Activated CD4-positive, alpha-beta T cell treated with anti-CD3 and anti-CD28 coated beads, Interleukin-2, amount 10 ng/mL, durations not matched to agents 24 days and 14 days (primary cell): ENCODE measurements at places on chromosomes 7 and 10.

GRCh38 chr10:2081501-2081900 is 344.2 kb upstream of the ADARB2 start:
- no peak for DNase-seq

GRCh38 chr10:126597211-126597610 is 73.3 kb downstream of the C10orf90 start:
- no peak for DNase-seq

DNA sequence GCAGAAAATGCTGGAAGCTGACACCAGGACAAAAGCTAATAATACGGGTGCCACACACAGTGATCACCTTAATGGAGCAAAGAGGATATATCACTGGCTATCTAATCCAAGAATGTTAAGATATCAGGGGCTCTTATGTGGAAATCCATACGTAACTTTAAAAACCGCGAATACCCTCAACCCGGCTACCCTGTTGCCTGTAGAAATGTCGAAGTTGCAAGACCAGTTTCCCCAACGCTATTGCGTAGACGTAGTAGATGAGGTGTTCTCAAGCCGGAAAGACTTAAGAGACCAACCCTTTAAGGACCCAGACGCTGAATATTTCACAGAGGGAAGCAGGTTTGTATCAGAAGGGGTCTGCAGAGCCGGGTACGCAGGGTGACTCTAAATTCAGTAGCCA is 7.9 kb upstream of the CYREN start:
- no peak for DNase-seq

DNA sequence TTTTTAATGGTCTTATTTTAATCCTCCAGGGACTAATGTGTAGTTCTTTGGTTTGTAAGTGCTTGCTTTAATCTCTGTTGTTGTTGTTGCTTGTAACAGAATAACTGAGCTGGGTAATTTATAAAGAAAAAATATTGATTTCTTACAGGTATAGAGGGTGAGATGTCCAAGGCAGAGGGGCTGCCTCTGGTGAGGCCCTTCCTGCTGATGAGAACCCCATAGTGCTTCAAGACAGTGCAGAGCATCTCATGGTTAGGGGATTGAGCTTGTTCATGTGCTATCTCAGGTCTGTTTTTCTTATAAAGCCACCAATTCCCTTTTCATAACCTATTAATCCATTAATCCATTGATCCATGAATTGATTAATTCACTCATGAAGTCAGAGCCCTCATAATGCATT is 516.3 kb upstream of the KCND2 start:
- DNase-seq, result no peak

DNA sequence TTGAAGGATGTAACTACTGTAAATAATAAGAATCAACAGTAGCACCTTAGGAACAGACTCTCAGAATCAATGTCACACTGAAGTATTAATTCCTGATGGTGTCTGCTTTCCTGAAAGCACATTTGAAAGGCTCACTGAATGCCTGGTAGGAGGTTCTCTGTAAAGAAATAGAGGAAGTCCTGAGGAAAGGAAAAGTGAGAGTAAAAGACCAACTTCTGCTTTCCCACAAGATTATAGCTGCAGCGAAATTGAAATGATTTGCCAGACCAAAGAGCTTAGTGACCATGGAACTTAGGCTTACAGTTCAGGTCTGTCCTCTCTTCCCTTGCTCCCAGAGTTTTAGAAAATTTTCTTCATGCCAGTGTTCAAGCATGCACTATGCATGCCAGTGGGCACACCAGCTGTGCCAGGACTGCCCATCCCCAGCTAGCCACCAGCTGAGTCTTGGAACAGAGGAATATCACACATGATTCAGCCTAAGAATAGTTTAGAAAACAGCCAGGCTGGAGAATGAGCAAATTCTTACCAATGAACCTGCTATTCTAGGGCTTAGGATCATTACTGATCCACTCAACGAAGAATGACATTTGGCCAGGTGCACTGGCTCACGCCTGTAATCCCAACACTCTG is 123.2 kb downstream of the HERPUD2 start:
- no peak for DNase-seq

DNA sequence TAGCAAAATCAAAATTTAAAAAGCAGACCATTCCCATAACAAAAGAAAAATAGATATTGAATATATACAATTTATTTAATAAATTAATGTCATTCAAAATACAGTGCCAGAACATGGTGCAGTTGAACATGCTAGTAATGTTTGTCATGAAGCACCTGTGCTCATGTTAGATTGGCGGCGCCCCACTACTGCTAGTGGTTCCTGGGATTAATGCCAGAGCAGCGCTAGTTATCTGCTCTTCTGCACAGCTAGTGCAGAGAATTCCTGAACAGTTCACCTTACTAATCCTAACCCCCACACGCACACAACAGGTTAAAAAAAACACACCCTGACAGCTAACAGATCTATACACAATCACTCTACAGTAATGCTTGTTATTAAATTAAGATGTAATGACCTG is 23.4 kb downstream of the KBTBD2 start:
- DNase-seq, result no peak

GRCh38 chr7:129160161-129160905 is 15.8 kb downstream of the TSPAN33 start:
- no peak for DNase-seq

GRCh38 chr7:29442146-29442545 is 121.5 kb upstream of the PRR15 start:
- no peak for DNase-seq

DNA sequence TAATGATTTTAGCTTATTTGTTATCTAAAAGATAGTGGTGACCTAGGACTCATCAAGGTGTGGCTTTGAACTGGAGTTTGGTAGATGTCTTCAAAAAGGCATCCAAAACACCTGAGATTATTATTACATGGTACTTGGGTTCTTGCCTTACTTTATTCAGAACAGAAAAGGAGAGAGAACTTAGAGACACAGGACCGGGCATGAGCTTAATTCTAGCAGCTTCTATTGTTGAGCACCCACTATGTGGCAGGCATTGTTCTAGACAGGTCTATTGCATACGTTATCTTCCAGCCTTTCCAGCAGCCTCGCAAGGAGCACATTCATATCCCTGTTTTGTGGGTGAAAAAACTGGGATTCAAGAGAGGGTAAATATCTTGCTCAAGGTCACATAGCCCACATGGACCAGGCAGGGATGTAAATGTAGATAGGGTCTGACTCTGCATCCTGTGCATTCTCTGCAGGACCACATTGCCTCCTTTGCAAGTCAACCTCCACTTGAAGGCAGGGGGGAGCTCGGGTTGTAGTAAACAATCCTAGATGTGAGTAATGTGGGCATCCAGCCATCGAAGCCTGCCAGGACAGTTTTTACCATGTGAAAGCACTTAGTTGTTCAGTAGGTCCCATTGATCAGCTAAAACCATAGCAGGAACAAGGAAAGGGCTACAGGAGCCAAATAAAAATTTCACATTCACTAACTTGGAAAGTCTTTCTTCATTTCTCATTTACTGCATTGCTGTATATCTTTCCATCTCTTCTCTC is 551.4 kb downstream of the LRMDA start:
- no peak for DNase-seq

DNA sequence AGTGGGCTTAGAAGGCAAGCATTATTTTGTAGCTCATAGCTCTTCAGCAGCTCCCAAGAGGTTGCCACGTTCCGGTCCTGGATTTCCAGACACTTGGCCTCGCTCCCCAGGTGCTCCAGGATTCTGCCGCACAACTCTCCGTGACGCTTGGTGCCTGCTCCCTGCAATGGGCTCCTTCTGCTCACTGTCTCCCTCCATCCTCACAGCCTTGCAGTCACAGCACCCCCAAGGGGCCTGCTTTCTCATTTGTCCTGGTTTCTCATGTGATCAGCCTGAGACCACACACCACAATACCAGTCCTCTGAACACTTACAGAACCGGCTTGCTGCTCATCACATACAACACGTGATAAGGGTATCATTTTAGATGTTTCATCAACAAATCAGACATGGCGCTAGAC is 9.8 kb downstream of the IGFBP3 start:
- DNase-seq, result peak; percentile 43

DNA sequence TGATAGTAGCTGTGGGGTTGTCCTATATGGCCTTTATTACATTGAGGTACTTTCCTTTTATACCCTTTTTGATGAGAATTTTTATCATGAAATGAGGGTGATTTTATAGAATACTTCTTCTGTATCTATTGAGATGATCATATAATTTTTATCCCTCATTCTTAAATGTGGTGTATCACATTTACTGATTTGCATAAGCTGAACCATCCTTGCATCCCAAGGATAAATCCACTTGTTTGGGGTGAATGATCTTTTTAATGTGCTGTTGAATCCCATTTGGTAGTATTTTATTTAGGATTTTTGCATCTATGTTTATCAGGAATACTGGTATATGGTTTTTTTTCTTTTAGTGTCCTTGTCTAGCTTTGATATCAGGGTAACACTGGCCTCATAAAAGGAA is 84.5 kb upstream of the IL6 start:
- DNase-seq, result no peak
